Dermis blood vessel endothelial cell (primary cell): ENCODE measurements at places on chromosomes 6 and 20. TPM values are rescaled to one million over a fixed set of nuclear protein-coding genes. Genes with fewer than 3 reads are reported as not detected.

The CPXM1 gene
- 0.34 and 0.37 TPM in 2 replicates for total RNA-seq

The HEY2 gene
- total RNA-seq, result not detected in 2 replicates

The LY6G5C gene
- 3.6 and 4.5 TPM in 2 replicates for total RNA-seq

The NOX3 gene
- not detected in 2 replicates for total RNA-seq

The SLC16A10 gene
- total RNA-seq, result under 0.01 and 0.19 TPM in 2 replicates

The HTR1E gene
- not detected in 2 replicates for total RNA-seq

The TLDC2 gene
- total RNA-seq, result under 0.01 and 0.14 TPM in 2 replicates

The KCNK5 gene
- 0.17 TPM in 1 of 2 replicates, not detected in the other for total RNA-seq

The HIVEP2 gene
- total RNA-seq, result 10.6 and 11.7 TPM in 2 replicates

The TBX18 gene
- 0.68 and 1.7 TPM in 2 replicates for total RNA-seq

The FKBP1C gene
- total RNA-seq, result 0.17 and 4.4 TPM in 2 replicates

The SLC22A16 gene
- total RNA-seq, result not detected in 2 replicates

The BNIP5 gene
- total RNA-seq, result not detected in 2 replicates

The KIF25 gene
- not detected in 2 replicates for total RNA-seq

The TMEM14C gene
- total RNA-seq, result 61.8 and 117 TPM in 2 replicates

The OR2J3 gene
- not detected in 2 replicates for total RNA-seq

The SLC29A1 gene
- 41.7 and 64.8 TPM in 2 replicates for total RNA-seq

The TAB2 gene
- 15.0 and 33.6 TPM in 2 replicates for total RNA-seq

The PRDM13 gene
- not detected in 2 replicates for total RNA-seq

The TMEM74B gene
- 0.34 and 0.60 TPM in 2 replicates for total RNA-seq

The KIF13A gene
- 48.2 and 52.4 TPM in 2 replicates for total RNA-seq

The FNDC11 gene
- total RNA-seq, result 1.2 and 2.4 TPM in 2 replicates

The BTN3A1 gene
- total RNA-seq, result 21.7 and 25.0 TPM in 2 replicates

The CSTF1 gene
- 39.1 and 51.0 TPM in 2 replicates for total RNA-seq

The POPDC3 gene
- total RNA-seq, result 0.17 TPM in 1 of 2 replicates, not detected in the other

The GJA1 gene
- total RNA-seq, result 482 and 745 TPM in 2 replicates

The LTA gene
- not detected in 2 replicates for total RNA-seq

The MYCT1 gene
- 112 and 162 TPM in 2 replicates for total RNA-seq

The LPIN3 gene
- total RNA-seq, result 1.0 and 1.5 TPM in 2 replicates

The TRIM15 gene
- not detected in 2 replicates for total RNA-seq

The GCNT2 gene
- 42.2 and 53.9 TPM in 2 replicates for total RNA-seq

The RRBP1 gene
- total RNA-seq, result 123 and 224 TPM in 2 replicates

The RPL7L1 gene
- total RNA-seq, result 150 and 174 TPM in 2 replicates

The MUC21 gene
- total RNA-seq, result not detected in 2 replicates

The TBXT gene
- not detected in 2 replicates for total RNA-seq

The VTA1 gene
- 28.2 and 49.8 TPM in 2 replicates for total RNA-seq

The MCHR2 gene
- not detected in 2 replicates for total RNA-seq

The MEA1 gene
- 33.6 and 52.9 TPM in 2 replicates for total RNA-seq

The CCHCR1 gene
- total RNA-seq, result 12.3 and 18.1 TPM in 2 replicates

The ASIP gene
- total RNA-seq, result not detected in 2 replicates

The C6orf118 gene
- total RNA-seq, result not detected in 2 replicates

The C20orf144 gene
- total RNA-seq, result 0.05 TPM in 1 of 2 replicates, not detected in the other

The MCCD1 gene
- total RNA-seq, result not detected in 2 replicates

The CHRNA4 gene
- total RNA-seq, result not detected in 2 replicates

The SIRPD gene
- not detected in 2 replicates for total RNA-seq

The ECT2L gene
- not detected in 2 replicates for total RNA-seq

The DEFB118 gene
- not detected in 2 replicates for total RNA-seq

The GTPBP2 gene
- total RNA-seq, result 43.6 and 49.4 TPM in 2 replicates

The MLN gene
- total RNA-seq, result not detected in 2 replicates

The JAG1 gene
- total RNA-seq, result 124 and 203 TPM in 2 replicates

The GABRR2 gene
- 0.14 and 0.51 TPM in 2 replicates for total RNA-seq

The APOM gene
- 0.34 and 0.37 TPM in 2 replicates for total RNA-seq

The GPR6 gene
- total RNA-seq, result not detected in 2 replicates

The ZSCAN23 gene
- total RNA-seq, result 0.51 and 0.74 TPM in 2 replicates

The EYS gene
- total RNA-seq, result not detected in 2 replicates

The SCRT2 gene
- not detected in 2 replicates for total RNA-seq

The GPX6 gene
- total RNA-seq, result not detected in 2 replicates
